GOT3 (cell line): ENCODE measurements at places on chromosomes 6 and 20.

- no peak for DNase-seq
These were observed 231.1 kb downstream of the SOX4 start for GRCh38 chr6:21824431-21825177.

DNA sequence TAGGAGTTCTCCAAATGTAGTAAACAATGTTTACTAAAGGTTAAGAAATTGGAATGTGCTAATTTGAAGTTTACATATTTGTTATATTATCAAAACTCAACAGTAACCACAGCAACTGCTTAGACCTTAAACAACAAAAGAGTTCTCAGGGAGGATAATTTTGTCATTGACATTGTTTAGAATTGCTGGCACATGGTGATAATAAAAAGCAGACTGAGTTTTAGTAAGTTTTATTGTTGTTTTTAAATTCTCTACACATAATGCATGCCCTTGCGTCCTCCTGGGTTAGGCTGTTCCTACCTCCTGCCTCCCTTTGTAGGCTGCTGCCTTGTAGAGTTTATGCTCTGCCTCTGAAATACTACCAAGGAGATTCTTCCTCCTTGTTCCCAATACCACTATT lies 28.7 kb downstream of the LAMA4 start:
- DNase-seq, result no peak

GRCh38 chr20:60138256-60139220 lies 180.3 kb downstream of the CDH26 start:
- no peak for DNase-seq

DNA sequence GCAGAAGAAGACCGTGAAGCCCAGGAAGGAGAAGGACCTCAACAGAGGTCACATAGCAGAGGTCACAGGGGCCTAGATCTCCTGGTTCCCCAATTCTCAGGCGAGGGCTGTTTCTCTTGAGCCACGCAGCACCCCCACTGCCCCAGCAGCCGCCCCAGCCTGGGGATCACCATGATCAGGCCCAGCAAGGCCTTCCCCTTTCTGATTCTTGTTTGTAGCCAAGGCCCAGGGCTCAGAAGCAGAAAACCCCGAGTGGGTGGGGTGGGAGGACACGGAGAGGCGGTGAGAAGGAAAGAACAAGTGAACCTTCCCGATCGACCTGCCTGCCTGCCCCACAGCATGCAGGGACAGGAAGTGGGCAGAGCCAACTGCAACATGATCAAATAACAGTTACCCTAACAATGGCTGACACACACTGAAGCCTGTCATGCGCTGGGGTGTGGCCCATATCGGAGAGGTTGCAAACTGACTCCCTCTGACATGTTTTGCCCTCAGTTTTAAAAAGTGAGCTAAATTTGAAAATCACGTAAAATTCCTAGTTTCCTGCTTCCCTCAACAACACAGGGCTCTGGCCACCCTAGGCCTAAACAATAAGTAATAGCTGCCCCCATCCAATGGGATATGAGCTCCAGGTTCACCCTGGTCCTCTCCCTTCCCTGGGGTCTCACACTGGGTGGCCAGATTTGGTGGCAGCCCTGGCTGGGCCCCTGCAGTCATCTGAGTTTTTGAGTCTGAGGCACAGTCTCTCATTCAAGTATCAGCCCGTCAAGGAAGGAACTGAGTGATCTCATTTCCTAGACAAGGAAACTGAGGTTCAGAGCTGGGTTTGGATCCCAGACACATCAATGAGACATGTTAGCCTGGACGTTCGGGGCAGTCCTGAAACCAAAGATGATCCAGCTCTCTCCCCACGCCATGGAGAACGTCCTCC lies 6.5 kb downstream of the PEDS1 start:
- DNase-seq, result no peak

DNA sequence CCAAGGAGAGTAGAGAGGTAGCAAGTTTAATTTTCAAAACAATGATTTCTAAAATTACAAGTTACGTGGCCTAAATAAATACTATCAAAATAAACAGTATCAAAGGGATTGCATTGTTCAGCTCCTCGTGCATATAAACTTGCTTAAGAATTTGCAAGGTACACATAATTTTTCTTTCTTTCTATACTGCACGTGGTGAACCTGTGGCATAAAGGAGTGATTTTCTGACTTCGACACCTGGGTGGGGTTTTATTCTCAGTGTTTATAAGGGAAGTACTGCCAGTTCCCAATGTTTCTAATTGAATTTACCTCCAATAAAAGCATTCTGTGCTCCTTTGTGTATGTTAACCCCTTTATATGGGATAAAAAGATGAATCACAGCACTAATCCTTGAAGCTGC lies 50.1 kb upstream of the C20orf144 start:
- no peak for DNase-seq

DNA sequence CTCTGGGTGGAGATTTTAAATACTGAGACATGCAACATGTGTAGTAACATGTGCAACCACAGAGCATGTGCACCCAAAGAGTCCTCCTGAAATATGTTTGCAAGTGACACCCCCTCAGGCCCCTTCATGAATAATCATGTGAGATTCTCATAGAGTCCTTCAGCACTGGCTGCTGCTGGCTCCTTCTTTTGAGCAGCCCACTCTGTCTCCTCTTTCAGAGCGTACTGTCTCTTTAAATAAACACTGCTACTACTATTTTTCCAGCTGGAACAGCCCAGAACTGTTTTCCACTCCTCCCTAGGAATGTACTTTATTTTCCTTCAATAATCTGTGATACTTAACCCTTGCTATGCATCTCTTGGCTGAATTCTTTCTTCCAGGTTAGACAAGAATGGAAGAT lies 42.0 kb downstream of the HLA-DRB5 start:
- no peak for DNase-seq

DNA sequence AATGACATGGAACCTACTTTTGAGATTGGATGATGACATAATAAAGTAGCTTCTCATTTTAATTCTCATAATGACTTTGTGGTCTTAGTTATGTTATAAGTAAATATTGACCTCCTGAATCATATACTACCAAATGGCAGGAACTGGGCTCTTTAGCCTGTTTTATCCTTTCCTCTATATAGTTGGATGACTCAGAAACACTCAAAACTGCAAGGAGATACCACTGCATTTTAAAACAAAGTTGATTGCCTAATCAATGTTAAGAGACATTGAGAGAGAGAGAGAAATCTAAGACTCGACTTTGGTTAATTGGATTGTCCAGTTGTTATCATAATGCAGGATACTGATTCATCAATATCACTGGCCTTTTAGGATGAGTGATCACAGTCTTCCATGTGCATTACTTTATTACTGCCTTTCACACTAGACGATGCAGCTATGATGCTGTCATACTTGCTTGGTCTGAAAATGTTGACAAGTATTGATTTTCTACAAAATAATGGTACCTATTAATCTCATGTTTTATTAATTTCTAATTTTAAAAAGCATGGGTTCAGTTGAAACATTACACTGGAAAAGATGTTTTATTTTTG lies 320.0 kb downstream of the NKAIN2 start:
- no peak for DNase-seq

DNA sequence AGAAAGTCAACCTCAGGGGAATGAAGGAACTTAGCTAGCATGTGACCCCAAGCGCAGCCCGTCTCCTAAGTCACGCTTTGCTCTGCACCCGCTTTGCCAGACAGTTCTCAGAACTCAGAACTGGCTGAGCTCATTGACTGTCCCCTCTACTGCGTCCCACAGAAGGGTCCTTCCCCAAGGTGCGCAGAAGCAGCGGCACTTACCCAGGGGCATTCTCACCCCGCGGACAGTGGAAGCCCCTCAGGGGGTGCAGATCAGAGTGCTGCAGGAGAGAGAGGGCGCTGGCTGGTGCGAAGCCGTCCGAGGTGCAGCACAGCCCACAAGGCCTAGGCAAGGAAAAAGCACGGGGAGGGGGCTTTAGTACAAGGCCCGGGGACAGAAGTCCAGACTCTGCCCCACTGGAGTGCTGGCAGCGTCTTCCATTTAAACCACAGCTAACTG lies 807 bp downstream of the SNHG17 start:
- DNase-seq, result no peak

DNA sequence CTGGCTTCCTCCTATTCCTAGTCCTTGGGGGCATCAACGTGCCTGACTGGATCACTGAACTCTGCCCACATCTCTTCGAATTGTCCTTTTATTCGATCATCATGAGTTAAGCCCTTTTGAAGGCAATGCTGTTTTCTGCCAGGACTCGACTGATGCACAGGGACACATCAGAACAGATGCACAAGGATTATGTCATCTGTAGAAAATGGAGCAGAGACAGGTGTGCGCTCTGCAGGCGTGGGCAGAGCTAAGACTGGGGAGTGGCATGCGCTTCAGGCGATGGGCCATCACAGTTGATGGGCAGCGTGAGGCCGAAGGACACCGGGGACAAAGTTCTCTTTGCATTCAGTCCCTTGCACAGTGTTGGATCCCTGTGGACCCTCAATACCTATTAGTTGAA lies 13.1 kb downstream of the GABRR1 start:
- DNase-seq, result no peak

- DNase-seq, result no peak
These were observed 3.5 kb downstream of the RNASET2 start for GRCh38 chr6:166952567-166953486.

DNA sequence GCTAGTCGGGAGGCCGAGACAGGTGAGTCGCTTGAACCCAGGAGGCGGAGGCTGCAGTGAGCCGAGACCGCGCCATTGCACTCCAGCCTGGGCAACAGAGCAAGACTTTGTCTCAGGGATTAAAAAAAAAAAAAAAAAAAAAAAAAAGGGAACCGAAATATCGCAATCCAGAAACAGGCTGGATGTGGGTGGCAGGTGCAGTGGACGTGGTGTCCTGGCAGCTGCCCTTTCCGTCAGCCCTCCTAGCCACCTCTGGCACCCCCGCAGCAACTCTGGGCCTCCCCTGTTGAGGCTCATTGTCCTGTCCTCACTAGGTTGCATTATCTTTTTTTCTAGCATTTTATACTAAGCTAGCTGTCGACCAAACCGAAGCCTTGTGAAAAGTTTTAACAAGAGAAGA lies 113.5 kb downstream of the DTNBP1 start:
- no peak for DNase-seq

GRCh38 chr6:41445261-41445660 lies 100.9 kb upstream of the FOXP4 start:
- no peak for DNase-seq

DNA sequence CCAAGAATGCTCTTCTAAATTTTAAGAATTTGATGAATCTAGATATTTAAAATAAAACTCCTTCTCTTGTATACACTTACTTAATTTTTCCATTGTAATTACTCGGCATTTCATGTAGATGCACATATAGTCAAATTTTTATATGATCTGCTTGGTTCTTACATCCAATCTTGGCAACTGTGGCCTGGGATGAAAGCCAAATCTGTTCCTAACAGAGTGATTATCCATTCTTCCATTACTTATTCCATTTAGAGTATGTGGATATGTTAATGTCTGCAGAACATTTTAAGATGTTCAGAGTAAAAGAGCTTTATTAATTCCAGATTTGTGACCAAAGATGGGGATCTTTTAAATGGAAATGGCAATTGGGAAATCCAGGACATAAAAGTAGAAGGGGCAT lies 144.1 kb upstream of the PDE7B start:
- DNase-seq, result no peak

GRCh38 chr6:168385858-168386735 lies 54.9 kb upstream of the SMOC2 start:
- DNase-seq, result no peak

- DNase-seq, result no peak
These were observed 61.8 kb upstream of the AFDN start for GRCh38 chr6:167764713-167765479.

DNA sequence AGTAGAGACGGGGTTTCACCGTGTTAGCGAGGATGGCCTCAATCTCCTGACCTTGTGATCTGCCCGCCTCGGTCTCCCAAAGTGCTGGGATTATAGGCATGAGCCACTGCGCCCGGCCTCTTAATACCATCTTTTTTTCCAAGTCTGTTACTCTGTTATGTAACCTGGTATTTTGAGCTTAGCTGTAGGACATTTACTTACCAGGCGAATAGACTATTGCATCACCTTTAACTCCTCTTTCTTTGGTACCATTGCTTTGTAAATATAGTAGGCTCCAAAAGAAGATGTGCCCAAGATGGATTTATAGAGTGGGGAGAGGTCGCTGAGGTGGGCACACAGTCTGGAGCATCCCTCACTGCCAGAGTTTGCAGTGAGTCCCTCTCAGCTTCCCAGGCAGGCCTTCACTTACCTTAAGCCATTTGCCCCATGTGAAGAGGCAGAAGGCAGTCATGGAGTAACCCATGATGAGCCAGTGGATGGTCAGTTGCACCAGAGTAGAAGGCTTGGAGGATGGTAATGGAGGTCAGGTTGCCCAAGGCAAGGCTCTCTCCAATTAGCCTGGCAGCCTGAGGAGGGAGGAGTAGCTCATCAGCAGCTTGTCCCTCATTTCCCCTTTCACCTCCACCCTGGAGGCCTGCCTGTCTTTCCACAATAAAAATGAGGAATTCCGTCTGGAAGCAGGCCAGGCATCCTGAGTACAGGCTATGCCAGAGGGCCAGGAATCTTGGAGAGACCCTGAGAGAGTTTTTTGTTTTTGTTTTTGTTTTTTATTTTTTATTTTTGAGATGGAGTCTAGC lies 9.7 kb downstream of the TIAM2 start:
- no peak for DNase-seq

DNA sequence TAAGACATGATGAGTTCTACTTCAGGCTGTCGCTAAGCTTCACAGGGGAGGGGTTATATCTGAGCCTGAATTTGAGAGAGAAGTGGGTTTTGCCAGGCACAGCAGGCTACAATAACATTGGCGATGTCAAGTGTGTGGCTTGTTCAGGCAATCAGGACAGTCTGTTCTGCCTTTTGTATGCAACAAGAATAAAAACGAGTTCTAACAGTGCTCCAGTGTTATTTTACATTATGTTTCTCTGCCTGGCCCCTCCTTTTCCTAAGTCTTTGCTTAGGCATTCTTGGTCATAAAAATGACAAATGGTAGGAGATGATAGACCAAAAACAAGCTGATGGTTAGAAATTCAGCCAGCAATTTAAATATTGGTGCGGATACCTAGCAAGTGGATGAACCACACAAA lies 26.8 kb downstream of the PAQR8 start:
- DNase-seq, result no peak

- DNase-seq, result no peak
These were observed 111.0 kb upstream of the NUP153 start for GRCh38 chr6:17817763-17818162.

DNA sequence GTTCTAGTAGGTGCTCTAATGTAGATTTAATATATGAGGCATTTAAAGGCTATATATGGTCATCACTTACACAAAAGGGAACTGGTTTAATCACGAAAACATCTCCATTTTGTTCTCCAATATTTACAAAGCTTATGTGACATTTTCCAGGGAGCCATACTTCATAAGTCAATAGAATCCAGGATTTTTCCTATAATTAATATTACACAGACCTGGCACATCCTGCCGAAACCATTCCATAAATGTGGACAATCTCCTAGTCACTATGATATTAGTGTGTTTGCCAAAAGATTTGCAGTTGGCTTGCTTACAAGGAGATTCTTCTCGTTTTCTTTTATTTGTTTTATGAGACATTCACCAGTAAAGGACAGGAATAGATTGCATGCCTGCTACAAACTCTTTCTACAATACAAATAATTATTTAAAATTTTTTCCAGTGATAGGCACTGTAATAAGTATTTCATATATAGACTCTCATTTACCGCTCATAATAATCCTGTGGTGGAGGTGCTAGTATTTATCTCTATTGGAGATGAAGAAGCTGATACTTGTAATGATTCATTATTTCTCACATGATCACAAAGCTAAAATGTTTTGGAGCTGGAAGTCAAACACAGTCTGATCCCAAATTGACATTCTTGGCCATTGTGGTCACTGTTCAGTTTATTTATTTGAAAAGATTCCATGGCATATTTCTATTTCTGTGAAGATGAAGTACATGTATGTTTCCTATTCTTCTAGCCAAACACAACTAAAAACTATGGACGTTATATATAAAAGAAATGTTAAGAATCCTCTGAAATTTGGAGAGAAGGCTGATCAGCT lies 597.0 kb downstream of the HTR1B start:
- DNase-seq, result no peak

- no peak for DNase-seq
These were observed 1202.0 kb upstream of the ADGRB3 start for GRCh38 chr6:67433124-67433523.
